Pancreas (tissue), 10 donors: ENCODE measurements at places on chromosomes 3 and 15. TPM values are rescaled to one million over a fixed set of nuclear protein-coding genes. Genes with fewer than 3 reads are reported as not detected.

The CCDC9B gene
- 72.3 TPM for polyA plus RNA-seq

The NRROS gene
- polyA plus RNA-seq: 0.61 TPM

The CLRN1 gene
- polyA plus RNA-seq: not detected

GRCh38 chr15:36601497-36601932 lies 22.1 kb downstream of the CDIN1 start:
- H3K27me3 ChIP-seq: no peaks in the 10 kb centered on the region
- H3K27ac ChIP-seq: no peak overlapping the region
- no peaks in the 10 kb centered on the region for H3K4me1 ChIP-seq

DNA sequence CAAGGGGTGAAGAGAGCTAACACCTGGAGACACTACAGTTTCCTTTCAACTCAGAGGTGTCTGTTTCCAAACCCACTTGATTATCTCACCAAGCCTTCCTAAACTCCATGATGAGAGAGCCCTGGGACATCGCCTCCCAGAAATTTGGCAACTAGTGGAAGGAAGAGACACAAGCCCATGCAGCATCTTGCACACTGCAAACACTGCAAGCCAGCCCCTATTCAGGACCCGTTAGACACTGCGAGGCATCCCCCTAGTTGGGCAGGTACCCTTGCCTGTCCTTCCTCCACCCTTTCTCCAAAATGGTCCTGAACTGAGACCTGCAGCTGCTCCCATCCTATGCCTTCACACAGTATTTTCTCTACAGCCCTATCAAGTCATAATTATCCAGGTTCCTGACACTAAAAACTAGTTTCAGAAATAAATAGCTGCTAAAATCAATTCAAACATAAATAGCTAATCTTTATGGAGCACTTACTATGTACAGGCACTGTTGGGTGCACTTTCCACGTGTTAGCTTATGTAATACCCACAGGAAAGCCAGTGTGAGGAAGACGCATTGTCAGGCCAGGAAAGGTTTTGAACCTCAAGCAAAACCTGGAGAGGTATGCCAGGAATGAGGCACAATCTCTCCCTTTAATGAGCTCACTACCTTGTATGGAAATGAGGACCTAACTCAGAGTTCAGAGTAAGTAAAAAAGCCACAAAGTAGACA lies 2.8 kb downstream of the MAGI1 start:
- no peaks in the 10 kb centered on the region for H3K4me1 ChIP-seq
- H3K36me3 ChIP-seq: no peaks in the 10 kb centered on the region
- H3K27me3 ChIP-seq: no peaks in the 10 kb centered on the region
- no peak for DNase-seq
- peak overlapping the region; percentile 77 for H3K27ac ChIP-seq

DNA sequence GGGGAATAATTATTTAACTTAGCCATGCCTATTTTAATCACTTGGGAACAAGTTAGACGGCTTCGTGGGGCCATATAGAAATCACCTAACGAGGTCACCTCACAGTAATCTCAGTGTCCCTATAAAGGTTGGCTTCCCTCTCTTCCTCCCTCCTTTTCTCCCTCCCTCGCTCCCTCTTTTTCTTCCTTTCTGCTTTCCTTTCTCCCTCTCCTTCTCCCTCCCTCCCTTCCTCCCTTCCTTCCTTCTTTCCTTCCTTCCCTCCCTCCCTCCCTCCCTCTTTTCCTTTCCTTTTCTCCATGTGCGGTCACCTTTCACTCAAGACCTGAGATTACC lies 206.1 kb upstream of the DPH6 start:
- no peaks in the 10 kb centered on the region for H3K27me3 ChIP-seq
- no peak for DNase-seq
- no peak overlapping the region for H3K27ac ChIP-seq
- no peaks in the 10 kb centered on the region for H3K36me3 ChIP-seq

- no peaks in the 10 kb centered on the region for H3K4me1 ChIP-seq
- H3K27ac ChIP-seq: no peak overlapping the region
- DNase-seq: no peak
- no peaks in the 10 kb centered on the region for H3K27me3 ChIP-seq
These were observed 15.7 kb downstream of the KIF9 start for GRCh38 chr3:47266709-47267489.

DNA sequence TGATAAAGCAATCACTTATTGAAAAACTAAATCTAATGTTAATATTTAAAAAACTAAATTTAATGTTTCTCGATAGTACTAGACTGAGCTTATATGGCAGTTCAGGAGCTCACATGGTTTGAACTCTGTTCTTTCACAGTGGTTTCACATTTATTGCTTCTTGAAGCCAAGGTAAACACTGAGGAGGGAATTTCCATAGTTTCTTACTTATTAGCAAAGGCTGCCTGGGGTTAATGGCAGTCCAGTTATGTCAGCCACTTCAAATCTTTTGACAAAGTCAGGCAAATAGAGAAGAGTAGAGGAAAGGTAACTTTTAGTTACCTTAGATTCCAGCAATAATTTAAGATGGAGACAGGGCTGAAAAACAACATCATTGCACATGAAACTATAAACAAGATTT lies 831.5 kb downstream of the ROBO2 start:
- no peak overlapping the region for H3K4me3 ChIP-seq
- H3K27ac ChIP-seq: no peak overlapping the region

DNA sequence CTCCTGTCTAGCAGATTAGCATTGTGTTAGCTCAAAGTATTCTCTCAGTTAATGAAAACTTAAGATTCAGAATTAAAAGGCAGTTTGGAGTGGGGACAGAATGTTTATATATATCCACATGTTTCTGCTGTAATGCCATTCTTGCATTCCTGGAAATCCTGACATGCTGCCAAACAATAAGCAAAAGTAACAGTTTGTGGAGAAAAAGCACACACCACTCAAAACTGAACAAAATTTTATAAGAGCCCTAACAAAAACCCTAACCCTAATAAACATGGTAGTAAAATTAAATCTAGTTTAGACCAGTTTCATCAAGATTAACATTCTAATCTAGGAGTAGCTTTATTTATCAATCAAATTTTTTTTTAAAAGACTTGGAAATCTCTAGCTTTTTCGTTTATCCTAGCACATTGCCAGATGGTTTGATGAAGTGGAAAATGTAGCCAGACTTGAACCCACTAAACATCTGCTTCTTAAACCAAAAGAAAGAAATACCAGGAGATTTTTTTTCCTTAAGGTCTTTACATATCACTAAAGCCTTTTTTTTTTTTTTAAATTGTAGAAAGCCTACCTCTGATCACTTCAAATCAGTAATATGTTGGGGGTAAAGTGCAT lies 3.7 kb downstream of the TCAIM start:
- DNase-seq: no peak
- H3K4me3 ChIP-seq: no peak overlapping the region
- H3K4me1 ChIP-seq: peaks cover 19% of the 10 kb centered on the region
- no peak overlapping the region for H3K27ac ChIP-seq
- no peaks in the 10 kb centered on the region for H3K27me3 ChIP-seq
- no peaks in the 10 kb centered on the region for H3K36me3 ChIP-seq
